ENCODE measurements at places on chromosomes 6 and 20.

DNA sequence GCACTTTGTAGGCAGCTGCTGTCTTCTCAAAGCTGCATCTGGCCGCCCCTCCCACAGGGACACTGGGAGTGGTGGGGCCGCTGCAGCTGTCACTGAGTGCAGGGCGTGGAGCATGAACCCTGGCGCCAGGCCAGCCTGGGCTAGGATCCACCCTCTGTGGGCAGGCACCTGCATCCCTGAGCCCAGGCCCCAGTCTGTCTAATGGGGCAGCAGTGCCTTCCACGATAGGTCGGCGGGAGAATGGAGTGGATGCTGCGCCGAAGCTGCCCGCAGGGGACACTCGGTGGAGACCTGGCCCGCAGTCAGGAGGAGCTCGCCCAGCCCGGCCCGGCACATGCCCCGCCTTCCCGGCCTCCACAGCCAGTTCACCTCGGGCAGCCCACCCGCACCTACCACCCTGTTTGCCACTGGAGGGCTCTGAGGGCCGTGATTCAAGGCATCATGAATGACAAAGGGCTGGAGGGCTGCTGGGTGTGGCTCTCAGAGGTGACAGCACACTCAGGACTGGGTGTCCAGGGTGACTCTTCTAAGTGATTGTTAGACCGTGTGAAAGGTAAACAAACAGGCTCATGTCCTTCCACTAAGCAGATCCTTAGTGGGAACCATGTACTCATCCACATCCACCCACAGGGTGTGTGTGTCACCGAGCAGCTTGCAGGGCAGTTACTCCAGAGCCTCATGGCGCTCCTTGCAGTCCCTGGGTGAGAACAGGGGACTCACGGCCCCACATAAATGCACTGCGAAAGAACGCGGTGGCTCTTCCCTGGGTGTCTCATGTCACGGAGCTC is 133.9 kb downstream of the AGPAT4 start:
- no peak for DNase-seq

DNA sequence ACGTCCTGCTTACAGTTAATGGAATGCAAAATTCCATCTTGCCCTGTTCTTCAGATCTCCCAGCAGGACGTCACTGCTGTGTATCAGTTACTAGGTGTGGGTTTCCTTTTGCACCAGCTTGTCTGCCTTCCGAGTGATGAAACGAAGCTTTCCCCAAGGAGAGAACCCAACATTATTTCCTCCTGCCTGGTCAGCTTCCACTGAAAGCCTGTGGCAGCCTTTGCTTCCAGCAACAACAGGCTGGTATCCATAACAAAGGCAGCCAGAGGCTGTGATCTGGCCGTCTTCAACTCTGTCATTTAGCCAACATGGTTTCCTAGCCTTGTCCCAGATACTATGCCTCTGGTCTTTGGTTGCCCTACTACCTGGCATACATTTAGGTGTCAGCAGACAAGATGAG is 78.9 kb upstream of the HEY2 start:
- no peak for DNase-seq

GRCh38 chr20:16692442-16692841 is 37.4 kb upstream of the SNRPB2 start:
- DNase-seq: no peak

- DNase-seq: no peak
These were observed 43.6 kb downstream of the NUS1 start for GRCh38 chr6:117718895-117719294.

DNA sequence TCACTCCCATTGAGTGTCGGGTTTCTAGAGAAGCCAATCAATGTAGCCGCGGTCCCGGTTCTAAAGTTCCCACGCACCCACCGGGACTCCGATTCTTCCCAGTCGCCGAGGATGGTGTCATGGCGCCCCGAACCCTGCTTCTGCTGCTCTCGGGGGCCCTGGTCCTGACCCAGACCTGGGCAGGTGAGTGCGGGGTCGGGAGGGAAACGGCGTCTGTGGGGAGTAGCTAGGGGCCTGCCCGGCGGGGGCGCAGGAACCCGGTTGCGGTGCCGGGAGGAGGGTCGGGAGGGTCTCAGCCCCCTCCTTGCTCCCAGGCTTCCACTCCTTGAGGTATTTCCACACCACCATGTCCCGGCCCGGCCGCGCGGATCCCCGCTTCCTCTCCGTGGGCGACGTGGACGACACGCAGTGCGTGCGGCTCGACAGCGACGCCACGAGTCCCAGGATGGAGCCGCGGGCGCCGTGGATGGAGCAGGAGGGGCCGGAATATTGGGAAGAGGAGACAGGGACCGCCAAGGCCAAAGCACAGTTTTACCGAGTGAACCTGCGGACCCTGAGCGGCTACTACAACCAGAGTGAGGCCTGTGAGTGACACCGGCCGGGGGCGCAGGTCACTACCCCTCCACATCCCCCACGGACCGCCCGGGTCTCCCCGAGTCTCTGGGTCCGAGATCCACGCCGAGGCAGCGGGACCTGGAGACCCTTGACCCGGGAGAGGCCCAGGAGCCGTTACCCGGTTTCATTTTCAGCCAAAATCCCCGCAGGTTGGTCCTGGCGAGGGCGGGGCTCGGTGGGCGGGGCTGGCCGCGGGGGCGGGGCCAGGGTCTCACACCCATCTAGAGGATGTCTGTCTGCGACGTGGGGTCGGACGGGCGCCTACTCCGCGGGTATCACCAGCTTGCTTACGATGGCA is 35.2 kb upstream of the HLA-G start:
- peak; percentile 78 for DNase-seq

DNA sequence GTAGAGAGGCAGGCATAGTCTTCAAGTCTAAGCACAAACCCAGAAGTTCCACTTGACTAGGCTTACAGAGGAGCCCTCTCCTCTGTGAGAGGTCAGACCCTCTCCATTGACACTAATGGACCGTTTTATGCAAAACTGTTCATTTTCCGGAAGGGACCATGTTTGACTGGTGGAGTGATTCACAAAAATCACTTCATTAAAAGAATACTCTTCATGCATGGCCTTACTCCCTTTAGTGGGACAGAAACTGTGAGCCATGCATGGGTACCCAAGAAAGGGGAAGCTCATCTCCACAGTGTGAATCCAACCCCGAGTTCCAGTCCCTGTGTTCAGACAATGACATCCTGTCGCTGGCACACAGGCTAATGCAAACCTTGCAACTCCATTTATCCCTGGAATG is 63.2 kb downstream of the OLIG3 start:
- DNase-seq: no peak

DNA sequence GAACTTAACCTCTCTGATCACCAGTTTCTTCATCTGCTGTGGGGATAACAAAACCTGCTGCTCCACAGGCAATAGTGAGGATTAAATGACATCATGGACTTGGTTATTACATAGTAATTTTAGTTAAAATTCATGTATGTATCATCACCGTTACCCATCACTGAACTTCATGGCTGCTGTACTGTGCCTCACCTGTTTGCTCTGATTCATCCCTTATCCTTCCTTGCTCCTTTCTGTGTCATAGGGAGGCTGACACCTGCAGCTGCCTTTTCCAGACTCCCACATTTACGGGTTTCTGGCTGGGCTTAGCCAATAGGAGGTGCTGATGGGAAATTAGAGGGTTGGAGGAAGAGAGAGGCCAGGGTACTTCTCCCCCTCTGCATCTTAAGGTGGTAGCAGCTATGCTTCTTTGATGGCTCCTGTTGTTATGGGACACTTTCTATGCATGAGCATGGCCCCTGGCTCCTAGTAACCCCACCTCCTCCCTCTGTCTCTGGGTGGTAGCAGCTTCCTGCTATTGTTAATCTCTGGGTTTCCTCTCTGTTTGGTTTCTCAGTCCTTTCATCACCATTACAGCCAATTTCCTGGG is 332.1 kb downstream of the DHX35 start:
- DNase-seq: no peak

GRCh38 chr6:46412662-46413061 is 78.6 kb downstream of the RCAN2 start:
- no peak for DNase-seq

GRCh38 chr20:12372557-12372956 is 454.9 kb downstream of the BTBD3 start:
- no peak for DNase-seq

DNA sequence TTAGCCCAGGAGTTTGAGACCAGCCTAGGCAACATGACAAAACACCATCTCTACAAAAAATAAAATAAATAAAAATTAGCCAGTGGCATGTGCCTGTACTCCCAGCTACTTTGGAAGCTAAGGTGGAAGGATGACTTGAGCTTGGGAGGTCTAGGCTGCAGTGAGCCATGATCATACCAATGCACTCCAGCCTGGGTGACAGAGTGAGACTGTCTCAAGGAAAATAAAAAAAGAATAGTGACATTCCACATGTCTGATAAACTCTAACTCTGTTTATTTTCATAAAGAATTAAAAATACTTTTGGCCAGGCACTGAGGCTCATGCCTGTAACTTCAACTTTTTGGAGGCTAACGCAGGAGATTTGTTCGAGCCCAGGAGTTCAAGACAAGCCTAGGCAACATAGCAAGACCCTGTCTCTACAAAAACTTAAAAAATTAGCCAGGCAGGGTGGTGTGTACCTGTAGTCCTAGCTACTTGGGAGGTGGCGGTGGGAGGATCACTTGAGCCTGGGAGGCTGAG is 115.1 kb downstream of the GJA1 start:
- DNase-seq: no peak

DNA sequence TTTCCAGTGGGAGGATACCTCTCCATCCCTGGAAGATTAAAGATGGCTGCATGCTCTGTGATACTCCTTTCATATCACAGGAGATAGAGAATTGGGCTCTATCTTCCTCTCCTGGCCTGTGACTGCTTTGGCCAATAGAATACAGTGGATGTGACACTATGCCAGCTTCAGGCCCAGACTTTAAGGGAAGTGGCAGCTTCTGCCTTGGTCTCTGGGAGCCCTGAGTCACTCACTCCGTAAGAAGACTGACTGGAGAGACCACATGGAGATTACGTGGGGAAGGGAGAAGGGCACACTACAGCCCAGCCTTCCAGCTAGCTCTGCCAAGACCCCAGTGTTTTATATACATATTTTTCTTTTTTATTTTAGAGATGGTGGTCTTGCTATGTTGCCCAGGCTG is 10.4 kb upstream of the MMP9 start:
- DNase-seq: no peak

DNA sequence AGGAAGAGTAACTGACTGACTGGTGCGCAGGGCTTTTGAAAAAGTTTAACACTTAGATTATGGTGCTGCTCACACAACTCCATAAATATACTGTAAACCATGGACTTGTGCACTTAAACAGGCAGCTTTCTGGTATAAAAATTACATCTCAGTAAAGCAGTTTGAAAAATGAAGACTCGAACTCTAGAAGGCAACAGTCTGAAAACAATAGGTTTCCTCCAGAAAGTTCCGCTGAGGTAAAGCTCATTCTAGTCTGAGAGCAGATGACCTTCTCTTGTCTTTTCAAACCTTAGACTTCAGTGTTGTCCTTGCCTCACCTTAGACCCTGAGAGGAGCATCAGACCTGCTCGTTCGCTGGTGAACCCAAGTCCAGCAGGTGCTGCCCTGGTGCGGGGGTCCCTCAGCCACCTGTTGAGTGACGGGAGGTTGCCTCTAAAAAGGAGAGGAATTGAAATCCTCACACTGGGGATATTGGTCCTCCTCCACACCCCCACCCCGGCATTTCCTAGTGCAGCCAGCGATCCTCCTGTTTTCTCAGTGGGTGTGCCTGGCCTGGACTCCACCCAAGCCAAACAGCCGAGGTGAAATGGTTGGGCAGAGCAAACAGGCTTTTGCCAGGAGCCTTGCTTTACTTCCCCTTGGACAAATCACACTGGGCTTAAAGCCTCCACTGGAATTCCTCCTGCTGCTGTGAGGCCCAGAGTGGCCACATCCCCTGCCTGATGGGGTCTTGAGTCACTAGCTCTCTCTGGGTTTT is 14.7 kb upstream of the PYGB start:
- no peak for DNase-seq

GRCh38 chr6:127343809-127344659 is 625 bp upstream of the ECHDC1 start:
- no peak for DNase-seq

GRCh38 chr20:1757072-1757471 is 99.5 kb upstream of the SIRPG start:
- no peak for DNase-seq

GRCh38 chr20:41290804-41291389 is 26.6 kb downstream of the ZHX3 start:
- no peak for DNase-seq

- no peak for DNase-seq
These were observed 193.9 kb downstream of the DLL1 start for GRCh38 chr6:170096803-170097504.

- DNase-seq: peak; percentile 6
These were observed 4.0 kb upstream of the ACSS1 start for GRCh38 chr20:25061821-25062530.

DNA sequence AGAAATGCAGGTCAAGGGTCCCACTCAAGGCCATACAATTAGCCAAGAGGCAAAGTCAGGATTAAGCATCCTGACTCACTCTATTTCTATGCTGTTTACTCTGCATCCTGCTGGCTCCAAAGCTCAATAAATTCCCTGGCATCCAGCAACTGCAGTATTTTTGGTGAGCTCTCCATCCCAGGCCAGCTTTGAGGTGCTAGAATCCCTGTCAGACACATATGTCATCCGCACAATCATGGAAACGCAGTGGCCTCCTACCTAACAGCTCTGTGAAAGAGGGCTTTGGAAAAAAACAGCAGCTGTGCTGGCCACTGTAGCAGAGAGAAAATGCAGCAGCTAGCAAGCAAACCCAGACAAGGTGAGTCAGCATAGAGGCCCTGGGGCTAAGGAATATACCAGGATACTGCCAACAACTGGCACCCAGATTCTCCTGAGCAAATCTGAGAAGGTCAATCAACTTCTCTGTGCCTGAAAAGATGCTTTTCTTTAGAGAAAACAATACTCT is 58.4 kb downstream of the ANKEF1 start:
- DNase-seq: no peak

DNA sequence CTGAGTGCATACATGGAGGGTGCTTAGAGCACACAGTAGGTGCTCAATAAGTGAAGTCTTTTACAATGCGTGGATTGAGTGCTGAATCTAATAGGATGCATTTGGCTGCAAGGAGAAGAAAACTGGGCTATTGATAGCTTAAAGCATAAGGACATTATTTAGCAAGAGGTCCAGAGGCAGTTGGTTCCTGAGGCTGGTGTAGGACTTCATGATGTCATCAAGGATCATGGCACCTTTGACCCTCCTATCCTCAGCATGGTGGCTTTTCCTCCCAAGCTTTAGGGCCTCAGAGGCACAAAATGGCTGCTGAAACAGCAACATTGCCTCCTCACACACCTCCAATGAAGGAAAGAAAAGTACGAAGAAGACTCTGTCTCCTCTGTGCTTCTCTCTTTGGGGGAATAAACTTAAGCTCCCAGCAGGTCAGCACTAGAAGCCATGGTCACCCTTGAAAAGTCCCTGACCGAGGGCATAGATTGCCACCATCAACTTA is 3.1 kb upstream of the PREX1 start:
- no peak for DNase-seq

DNA sequence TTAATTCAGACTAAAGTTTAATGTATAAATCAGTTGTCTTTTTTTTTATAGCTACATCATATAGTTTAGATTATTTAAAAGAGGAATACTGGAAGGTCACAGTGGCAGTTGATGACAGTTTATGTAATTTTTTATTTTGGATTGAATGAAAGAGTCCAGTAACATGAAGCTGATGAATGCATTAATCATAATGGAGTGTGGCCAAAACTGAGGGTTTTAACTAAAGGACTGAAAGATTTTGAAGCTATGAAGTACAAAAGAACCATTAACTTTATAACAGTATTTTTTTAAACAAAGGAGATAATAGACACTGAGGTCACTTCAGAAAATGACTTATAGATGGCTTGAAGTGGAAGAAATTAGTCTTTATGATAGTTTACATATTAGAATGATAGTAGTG is 41.3 kb downstream of the TRMT11 start:
- DNase-seq: no peak

GRCh38 chr20:40481337-40481736 is 207.7 kb downstream of the MAFB start:
- DNase-seq: no peak

Data from T-helper 17 cell (primary cell).